Fibroblast of gingiva (primary cell): ENCODE measurements at places on chromosomes 5 and 9.

GRCh38 chr5:163563880-163564279 lies 58.5 kb downstream of the MAT2B start:
- DNase-seq: no peak

DNA sequence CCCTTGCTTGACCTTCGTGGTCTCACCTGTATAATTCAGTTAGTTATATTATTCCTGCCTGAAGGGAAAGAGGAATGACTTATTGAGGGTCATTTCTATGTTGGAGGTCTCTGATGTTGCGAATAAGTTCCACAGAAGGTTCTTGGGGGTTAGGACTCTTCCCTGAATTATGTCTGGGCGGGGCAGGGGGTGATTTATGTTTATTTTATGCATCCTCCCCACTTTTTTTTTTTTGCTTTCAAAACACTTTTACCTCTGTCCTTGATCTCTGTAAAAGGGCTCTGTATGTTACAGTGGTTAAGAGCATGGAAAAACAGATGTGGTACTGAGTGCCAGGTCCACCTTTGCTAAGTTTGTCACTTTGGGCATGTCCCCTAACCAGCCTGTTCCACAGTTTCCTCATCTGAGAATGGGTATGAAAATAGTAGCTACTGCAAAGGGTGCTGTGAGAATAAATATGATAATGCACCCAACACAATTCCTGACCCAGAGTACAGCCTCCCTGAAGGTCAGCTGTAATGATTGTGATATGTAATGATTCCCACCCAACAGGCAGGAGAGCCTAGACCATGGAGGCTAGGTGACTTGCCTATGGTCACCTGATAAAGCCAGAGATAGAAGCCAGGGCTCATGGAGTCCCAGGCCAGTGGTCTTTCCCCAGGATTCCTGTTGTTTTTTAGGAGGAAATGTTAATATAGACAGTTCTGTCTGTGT lies 54.8 kb downstream of the SLC22A5 start:
- DNase-seq: no peak

- DNase-seq: peak; percentile 55
These were observed 27.9 kb upstream of the RECK start for GRCh38 chr9:36008774-36009300.

DNA sequence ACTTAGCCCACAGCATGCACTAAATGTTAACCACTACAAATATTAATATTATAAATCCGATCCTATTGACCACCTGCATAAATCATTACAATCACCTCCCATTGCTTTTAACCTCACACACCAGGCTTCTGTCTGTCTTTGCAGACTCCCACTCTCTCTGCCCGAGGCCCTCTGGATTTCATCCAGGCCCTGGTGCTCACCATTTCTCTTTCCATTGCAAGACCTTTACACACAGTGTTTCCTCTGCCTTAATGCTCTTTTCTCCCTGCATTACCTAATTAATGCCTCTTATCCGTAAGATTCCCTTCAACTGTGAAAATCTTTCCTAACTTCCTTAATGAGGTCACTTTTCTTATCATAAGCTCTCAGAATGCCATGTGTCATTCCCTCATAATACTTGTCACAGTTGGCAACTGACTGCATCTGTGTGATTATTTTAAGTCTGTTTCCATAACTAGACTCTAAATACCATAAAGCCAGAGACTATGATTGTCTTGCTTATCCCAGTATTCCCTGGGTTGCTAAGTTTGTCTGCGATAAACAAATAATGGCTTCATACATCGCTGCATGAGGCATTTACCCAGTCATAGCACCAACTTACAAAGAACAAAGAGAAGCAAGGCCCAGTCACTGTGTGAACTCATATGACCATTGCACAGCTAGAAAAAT lies 155.1 kb downstream of the CCDC192 start:
- no peak for DNase-seq

DNA sequence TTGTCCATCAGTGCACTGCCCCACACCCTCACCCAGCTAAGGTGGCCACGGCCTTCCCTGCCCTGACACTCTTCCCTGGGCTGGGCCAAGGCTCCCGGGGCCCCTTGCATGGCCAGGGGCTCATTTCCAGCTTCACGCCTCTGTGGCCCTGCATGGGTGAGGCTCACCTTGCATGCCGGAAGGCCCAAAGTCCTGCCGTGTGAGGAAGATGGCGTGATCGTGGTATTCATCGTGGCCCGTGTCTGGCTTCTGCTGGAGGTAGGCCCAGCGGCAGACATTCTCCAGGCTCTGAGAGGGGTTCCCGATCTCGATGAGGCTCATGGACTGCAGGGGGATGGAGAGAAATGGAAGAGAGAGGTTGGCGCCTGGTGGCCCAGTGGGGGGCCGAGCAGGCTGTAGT lies 98.4 kb downstream of the ZNF354C start:
- no peak for DNase-seq

DNA sequence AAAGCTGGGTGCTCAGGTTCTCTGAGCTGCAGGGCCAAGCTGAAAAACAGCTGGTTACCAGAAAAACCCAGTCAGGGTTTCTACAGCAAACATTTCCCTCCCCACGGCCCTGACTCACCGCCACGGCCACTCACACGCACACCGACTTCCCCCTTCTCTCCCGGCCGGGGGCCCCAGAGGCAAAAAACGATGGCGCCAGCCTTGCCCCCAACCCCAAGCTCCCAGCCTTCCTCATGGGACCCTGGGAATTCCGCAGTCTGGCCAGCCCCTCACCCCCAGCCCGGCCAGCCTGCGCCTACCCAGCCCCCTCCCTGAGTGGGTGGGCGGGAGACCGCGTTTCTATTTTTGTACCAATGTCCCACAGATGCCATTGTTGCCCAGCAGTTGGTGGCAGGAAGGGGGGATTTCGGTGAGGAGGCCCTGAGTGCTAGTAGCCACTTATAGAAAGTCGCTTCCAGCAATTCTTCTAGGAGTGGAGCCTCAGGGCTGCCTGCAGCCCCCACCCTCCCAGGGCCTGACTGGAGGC lies 18.4 kb downstream of the ENG start:
- DNase-seq: peak; percentile 74

- peak; percentile 9 for DNase-seq
These were observed 246.4 kb downstream of the ACTL7B start for GRCh38 chr9:108609227-108609896.

DNA sequence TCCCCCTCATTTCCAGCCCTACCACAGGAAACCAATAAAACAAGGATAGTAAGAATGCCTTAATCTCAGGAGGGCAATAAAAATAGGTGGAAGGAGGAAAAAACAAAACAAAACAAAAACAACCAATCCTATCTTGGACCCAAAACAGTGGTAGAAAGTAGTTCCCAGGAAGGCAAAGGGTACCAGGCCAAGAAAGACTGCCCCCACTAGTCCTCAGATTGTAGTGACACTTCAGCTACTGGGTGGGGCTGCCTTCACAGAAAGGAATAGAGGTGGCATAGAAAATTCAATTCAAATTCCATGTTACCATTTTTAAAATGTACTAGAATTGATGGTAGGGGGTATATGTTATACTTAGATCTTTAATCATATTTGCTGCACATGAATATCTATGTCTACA lies 59.3 kb downstream of the DPYSL3 start:
- no peak for DNase-seq

GRCh38 chr5:94911276-94911675 lies 292.8 kb downstream of the SLF1 start:
- no peak for DNase-seq

- DNase-seq: no peak
These were observed 85.2 kb upstream of the ADAMTS2 start for GRCh38 chr5:179430193-179431175.

- DNase-seq: no peak
These were observed 1397.5 kb upstream of the CDH6 start for GRCh38 chr5:29796013-29796412.

- no peak for DNase-seq
These were observed 143.2 kb downstream of the GCNT1 start for GRCh38 chr9:76602199-76602598.
